IPS DF 19.7 (cell line): ENCODE measurements at places on chromosomes 4 and X.

- DNase-seq: no peak
Observed at GRCh38 chr4:8719421-8719820, 126.9 kb downstream of the CPZ start.

DNA sequence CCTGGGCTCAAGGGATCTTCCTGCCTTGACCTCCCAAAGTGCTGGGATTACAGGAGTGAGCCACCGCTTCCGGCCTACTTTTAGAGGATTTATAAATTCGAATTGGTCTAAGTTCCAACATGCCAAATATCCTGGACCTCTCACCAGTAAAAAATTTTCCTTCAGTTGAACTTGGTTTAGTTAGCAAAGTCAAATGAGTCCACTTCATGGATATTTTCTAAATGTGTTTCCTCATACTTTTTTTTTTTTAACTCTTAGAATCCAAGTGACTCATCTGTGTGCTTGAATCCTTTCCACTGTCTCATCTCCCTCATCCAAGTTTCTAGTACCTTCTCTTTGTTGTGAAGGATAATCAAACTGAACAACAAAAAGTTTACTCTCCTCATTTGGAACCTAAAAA, 49.7 kb downstream of the RBM47 start:
- no peak for DNase-seq

DNA sequence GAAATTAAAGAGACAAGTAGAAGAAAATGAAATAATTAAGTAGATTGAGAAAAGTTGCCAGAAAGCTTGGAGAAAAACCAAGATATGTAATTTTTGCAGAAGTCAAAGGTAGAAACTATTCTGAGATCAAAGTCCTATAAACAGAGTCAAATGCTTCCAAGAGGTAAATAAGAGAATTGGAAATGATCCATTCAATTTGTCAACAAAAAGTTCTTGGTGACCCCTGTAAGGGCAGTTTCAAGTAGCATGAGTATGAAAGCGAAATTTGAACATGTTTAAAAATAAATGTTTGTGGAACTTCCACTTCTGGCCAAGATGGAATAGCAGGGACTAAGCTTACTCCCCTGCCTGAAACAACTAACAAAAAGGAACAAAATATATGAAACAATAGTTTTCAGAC, 562.0 kb downstream of the SMARCA1 start:
- no peak for DNase-seq

DNA sequence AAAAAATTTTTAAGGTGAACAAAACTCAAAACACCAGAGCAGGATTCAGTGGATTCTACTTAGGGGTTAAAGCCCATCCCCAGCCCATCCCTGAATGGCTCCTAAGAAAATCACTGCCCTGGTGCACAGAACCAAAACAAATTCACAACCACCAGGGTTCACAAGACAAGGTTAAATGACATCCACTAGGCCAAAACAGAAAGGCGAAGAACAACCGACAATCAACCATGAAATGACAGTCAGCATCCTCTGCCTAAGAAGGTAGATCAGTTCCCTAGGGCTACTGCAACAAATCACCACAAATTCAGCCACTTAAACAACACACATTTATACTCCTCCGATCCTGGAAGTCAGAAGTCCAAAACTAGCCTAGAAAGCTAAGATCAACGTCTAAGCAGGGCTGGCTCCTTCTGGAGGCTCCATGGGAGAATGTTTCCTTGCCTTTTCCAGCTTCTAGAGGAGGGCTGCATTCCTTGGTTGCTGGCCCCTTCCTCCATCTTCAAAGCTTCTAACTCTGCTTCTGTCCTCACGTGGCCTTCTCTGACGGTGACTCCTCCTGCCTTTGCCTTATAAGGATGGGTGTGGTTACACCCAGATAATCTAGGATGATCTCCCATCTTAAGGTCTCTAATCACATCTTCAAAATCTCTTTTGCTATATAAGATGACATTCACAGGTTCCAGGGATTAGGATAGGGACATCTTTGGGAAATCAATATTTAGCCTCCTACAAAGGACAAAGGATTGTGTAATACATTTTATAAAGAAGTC, 1.8 kb downstream of the CCNQ start:
- DNase-seq: no peak

DNA sequence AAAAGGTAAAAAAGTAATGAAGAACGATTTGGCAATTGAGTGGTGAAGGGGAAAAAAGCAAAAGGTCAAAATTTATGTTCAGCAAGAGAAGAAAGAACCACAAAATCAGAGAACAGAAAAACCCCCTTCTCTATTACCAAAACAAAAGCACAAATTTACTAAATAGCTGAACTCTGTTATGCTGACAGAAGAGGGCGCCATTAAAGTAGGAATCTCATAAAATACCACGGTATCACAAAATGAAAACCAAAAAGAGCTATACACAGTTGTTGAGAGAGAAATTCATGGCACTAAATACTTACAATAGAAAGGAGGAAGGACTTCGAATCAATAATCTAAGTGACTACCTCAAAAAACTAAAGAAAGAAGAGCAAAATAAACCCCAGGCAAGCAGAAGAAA, 69.6 kb upstream of the CXorf66 start:
- DNase-seq: no peak

DNA sequence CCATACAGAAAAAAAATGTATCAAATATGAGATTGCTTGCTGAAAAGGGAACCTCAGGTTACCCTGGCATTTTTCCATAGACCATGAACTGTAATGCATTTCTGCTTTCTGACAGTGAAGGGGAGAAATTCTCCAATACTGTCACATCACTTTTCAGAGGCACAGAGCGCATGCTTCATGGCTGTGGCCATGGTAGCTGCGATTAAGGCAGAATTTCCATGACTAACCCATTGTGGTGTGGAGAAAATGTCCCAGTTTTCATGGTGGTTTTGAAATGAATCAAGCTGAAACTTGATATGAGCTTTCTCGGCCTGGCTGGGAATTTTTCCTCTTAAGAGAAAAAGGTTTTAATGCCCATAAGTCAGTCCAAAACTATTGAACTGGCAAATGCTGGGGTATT, 39.5 kb upstream of the MAP3K15 start:
- no peak for DNase-seq

DNA sequence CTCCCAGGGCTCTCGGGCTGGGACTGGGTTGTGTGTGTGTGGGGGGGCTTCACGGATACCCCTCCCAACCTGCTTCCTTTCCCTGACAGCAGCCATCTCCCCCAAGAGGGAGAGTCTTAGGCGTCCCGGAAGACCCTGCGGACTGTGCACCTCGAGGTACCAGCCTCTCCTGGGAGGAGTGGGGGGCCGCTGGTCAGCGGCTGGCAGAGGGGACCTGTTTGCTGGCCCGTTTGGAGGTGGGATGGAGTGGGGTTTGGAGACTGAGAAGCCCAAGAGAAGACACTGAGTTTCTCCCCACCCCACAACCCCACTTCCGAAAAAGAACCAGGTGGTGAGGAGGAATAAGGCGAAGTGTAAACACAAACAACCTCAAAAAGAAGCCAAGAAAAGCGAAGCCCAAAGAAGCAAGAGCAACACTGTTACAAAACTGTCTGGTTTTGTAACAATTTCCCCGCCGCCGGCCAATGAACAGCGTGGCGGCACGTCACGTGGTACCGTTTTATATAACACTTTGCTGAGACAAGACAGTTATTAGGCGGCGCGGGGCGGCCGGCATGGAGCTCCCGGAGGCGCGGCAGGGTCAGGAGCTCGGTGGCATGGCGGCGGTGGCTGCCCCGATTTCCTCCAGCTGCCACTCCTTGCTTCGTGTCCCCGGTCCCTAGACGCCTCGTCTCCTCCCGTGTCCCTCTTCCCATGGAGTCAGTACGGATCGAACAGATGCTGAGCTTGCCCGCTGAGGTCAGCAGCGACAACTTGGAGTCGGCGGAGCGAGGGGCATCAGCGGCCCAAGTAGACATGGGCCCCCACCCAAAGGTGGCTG, at the start of gene LONRF3:
Gene LONRF3, plus strand, starts transcription at position 531 of the 820 bp plus-strand sequence. Its CDS starts 163 bp downstream, at position 694.
- no peak for DNase-seq

GRCh38 chr4:27368781-27369180, 508.1 kb downstream of the STIM2 start:
- no peak for DNase-seq

DNA sequence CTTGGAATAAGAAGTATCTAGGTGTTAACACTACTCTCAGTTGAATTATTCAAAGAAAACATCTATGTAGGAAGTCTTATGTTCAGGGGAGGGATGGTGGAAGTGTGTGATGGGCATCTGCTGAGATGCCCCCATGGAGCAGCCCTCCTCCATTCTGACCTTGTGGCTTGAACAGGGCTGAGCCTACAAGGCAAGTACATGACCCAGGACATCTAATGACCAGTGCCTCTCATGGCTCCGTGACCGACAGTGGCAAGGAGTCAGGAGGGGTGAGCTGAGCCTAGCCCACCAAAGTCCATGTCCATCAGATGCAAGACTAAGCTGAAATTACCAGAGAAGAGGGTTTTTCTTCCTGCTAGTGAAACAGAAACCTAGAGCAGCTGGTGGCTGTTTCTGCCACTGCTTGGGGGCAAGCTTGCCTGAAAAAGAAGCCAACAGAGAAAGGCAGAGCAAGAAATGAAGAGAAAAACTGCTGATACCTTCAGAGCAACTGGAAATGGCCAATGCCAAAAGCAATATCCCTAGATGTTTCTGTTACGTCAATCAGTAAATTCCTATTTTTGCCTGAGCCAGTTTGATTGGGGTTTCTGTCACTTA, 113.5 kb downstream of the TSPAN5 start:
- no peak for DNase-seq

DNA sequence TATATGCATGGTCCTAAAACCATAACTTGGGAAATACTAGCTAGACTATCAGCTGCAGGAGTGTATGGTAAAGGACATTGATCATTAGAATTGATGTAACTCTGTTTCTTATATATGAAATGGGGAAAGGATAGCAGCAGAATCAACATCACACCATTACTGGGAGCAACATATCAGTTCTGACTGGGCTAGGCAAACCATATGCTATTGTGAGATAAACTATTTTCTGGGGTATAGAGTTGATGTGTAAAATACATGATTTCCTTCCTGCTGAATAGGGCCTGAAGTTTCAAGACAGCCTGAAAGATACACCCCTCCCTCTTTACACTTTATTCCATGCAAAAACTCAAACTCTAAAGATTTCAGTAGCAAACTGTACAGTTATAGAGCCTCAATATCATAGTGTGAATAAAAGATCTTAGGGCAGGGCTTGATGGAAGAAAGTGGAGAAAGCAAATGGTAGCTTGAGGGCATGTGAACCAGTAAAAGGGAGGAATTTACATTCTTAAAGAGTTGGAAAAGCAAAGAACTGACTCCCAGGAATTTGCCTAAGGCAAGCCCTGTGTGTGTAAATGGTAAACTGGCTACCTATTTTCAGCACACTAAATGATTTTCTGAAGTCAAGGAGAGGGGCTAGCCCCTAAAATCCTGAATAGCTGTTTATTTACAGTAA, 404.1 kb downstream of the MAPK10 start:
- no peak for DNase-seq
